ENCODE measurements at places on chromosomes 11 and 22.

- peak; percentile 91 for DNase-seq
These were observed at the start of gene PICK1 for GRCh38 chr22:38056969-38057891. Gene PICK1, plus strand, starts transcription at chr22:38057404. Its CDS starts 406 bp downstream, at chr22:38057810.

DNA sequence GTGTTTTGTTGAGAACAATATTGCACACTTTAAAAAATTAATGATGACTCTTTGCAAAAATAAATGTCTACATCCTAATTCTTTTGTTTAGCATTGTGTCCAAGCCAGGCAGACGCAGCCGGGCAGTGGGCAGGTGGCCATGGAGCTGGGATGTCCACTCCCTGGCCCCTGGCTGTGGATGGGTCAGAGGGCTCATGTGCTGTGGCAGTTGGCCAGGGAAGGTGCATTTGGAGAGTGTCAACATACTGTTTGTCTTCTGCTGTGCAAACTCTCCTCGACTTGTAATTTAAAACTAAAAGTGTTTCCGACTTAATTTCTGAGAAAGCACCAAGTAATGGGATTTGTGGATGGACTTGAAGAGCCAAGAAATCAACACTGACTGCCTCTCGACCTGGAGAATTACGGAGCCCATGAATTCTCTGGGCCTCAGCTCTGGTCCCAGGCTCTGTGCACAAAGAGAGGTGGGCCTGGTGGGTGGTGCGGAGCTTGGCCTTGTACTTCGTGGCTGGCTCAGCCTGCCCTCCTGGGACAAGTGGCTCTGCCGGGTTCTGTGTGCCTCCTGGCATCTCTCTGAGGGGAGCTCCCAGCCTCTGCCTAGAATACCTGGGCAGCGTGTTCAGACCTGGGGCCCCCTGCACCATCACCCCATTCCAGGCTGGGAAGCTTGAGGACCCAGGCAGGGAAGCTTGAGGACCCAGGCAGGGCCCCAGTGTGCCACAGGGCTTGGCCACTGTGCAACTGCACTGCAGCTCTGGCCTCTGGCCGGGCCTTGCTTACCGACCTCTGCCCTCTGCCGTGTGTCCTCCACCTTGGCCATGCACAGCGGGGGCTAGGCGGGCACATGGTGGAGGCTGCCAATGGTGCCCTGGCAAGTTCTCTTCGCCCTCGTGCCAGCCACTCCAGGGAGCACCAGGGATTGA is 46.4 kb downstream of the RTN4R start:
- DNase-seq = no peak

GRCh38 chr11:129852125-129852740 is 36.6 kb downstream of the TMEM45B start:
- no peak for DNase-seq

DNA sequence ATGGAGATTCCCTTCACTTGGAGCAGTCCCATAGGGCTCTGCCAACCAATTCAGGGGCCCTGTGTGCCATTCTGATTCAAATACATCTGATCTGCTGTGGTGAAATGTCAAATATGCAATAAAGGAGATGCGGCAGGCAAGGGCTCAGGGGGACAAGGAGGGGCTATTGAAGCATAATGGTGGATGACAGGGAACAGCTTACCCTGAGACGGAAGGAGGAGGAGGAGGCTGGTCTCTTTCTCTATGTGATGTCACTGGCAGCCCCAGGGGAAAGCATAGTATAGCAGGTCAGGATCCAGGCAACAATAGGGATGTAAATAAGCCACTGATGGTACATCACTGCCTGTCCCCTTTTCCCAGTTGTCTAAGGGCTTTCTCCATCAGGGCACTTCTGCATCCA is 350.9 kb upstream of the SYN3 start:
- no peak for DNase-seq

DNA sequence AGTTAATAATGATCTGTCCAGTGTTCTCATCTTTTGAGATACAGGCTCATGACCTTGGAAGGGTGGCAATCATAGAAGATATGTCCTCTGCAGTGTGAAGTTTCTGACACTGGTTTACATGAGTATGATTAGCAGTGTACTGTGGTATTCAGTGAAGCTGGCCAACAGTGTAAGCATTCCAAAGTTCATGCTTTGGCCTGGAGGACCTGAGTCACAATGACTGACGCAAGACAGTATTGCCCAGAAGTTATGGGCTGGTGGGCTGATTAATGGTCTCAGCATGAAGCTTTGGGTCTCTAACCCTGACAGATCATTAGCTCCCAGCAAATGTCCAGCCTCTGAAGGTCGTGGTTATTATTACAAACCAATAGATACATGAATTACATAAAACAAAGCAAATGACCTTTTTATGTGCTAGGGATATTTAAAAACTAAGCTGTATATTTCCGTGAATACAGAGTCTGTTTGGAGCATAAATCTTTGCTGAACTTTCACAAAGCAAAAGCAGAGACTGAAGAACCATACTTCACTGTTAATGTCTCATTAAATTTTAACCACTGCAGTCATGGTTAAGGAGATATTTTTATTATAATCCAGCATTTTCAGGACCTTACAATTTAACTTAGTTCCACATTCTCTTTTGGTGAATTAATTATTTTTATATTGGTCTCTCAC is 28.3 kb upstream of the USP47 start:
- DNase-seq = peak; percentile 31

DNA sequence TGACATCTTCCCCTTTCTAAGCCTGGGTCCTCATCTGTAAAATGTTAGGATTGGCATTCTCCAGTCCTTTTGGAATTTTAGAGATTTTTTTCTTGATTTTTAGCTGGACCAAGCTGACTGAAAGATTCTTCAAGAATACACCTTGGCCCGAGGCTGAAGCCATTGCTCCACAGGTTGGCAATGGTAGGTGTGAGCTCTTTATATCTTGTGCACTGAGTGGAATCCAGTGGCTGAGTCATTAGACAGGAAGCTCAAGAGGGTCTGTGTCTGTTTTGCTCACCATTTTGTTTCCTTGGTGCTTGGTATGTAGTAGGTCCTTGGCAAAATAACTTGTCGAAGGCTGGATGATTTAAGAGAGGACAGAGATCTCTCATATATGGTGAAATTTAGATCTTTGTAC is 6.2 kb downstream of the EIF3L start:
- no peak for DNase-seq

DNA sequence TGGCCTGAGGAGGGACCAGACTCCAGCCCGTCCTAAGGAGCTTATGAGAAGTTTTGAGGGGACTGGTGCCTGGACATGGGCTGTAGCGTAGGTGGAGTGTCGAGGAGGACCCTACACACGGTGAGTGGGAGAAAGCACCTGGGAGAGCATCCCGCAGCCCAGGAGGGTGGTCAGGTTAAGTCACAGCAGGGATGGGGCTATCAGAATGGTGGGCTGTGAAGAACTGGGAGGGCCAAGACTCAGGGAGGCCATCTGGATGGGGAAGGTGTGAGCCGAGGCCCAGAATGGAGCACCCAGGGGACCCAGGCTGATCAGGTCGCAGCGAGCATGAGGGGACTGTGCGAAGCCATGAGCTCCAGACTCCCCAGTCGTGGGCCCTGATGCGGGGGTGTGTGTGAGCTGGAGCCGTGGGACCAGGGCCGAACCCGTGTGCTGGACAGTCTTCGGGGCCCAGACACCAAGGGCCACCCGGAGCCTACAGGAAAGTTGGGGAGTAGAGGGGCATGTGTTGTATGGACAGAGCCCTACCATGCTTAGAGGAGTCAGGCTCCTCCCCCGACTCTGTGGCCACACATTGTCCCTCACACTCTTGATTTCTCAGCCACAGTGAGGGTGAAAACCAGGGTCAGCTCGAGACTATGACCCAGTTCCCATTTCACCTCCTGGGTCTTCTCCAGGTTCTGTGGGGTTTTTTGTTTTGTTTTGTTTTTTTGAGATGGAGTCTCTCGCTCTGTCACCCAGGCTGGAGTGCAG is 54.3 kb downstream of the BCR start:
- no peak for DNase-seq

DNA sequence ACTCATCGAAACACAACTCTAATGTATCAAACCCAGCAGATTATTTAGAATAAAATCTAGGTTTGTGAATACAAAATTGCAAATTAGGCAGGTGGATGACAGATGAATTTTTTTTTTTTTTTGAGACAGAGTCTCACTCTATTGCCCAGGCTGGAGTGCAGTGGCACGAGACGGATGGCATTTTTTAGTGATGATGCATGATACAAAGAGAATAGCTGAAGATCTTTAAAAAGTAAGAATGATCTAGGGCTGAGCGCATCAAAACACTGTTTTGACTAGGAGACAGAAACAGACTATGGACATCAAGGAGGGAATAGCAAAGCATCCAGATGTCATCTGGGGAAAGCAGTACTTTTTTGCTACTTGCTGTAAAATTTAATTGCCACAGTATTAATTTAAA is 63.8 kb downstream of the IMMP1L start:
- DNase-seq = no peak

DNA sequence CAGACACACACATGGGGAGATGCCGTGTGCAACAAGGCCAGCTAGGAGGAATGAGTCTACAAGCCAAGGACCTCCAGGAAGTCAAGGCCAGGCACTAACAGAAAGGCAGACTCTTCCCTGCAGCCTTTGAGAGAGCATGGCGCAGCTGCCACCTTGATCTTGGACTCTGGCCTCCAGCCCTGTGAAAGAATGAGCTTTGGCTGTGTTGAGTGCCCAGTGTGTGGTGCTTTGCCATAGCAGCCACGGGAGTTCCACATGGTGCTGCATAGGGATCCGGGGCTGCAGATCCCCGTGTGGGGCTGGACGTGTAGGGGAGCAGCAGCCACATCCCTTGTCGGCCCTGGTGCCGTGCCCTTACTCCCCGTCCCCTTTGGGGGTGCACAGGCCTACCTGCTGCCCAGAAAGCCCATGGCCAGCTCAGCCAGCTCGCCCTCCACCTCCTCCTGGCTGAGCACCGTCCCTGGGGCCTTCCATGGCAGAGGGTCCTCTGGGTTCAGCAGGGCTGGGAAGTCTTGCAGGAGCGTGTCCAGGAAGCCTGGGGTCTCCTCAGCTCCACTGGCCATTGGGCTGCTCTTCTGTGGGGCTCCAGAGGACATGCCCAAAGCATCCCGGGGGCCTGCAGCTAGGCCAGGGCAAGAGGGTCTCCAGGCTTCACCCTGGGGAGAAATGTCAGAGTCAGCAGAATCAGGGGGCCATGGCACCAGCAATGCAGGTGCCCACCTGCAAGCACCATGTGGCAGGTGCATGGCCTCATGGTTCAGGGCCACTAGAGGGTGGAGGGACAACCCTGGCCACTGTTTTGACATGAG is 7.0 kb downstream of the PPM1F start:
- no peak for DNase-seq

DNA sequence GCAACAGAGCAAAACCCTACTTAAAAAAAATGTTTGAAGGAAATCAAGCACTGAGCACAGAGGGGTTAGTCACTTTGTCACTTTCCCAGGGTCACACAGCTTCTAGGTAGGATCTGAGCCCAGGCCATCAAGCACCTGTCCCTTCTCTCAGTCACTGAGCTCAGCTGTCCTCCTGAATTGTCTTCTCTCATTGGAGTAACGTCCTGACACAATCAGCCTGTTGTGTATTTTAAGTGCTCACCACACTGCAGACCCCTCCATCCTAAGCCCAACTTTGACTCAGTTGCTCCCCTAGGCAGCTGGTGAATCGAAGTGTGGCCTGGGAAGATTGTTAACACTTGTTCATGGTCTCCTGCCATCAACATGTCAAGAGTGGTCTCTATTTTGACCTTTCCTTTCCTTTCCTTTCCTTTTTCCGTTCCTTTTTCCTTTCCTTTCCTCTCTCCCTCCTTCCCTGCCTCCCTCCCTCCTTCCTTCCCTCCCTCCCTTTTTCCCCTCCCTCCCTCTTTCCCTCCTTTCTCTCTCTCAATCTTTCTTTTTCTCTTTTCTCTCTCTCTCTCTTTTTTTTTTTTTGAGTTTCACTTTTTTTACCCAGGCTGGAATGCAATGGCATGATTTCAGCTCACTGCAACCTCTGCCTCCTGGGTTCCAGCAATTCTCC is 76.1 kb downstream of the PIWIL3 start:
- DNase-seq = no peak

GRCh38 chr11:100383357-100383865 is 303.7 kb upstream of the ARHGAP42 start:
- DNase-seq = no peak

DNA sequence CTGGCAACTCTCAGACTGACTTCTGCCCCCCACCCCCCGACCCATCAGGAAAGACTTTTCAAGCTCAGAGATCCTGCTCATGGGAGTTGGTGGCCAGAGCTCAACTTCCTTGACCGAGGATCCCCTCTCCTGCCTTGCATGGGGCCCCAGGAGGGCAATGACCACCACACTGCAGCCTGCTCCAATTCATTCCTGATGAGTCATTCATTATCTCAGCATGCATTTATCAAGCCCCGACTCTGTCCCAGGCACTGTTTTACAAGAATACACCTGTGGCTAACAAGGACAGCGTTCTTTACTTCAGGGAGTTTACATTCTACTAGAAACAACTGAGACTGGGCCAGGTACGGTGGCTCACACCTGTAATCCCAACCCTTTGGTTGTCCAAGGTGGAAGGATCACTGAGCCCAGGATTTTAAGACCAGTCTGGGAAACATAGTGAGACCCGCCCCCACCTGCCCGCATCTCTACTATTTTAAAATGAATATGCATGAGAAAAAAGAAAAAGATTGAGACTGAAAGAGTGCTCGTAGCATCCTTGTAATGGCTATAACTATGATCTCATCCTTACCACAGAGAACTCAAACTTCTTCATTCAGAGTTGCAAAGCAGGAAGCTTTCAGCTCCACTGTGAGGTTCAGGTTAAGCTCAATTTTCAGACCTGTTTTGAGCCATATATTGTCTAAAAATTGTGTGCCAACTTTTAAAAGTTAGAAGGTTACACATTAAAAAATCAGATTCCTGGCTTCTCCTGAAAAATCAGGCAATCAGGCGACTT is 60.4 kb downstream of the FEZ1 start:
- DNase-seq = no peak

GRCh38 chr11:123853038-123853437 is 32.4 kb downstream of the TMEM225 start:
- no peak for DNase-seq

DNA sequence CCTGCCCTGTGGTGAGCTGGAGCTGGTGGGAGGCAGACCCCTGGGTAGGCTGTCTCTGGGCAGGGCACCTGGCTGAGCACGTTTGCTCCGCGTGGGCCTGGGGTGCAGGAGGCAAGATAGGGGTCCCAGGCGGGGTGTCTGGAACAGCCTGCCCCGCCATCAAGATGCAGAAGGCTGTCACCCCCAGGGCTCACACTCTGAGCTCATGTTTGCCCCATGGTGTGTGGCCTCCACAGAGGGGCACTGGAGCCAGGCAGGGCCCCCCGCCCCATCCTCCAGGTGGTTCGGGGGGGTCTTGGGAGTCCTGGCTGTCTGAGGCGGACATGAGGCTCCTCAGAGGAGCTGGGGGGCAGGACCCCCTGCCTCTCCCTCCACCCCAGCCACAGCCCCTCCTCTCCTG is 28.9 kb upstream of the CARS1 start:
- DNase-seq = no peak

- DNase-seq = no peak
These were observed at the start of gene OR10G8 for GRCh38 chr11:124026498-124026897. Gene OR10G8, plus strand, starts transcription at chr11:124026798. Its CDS starts 2,825 bp downstream, at chr11:124029623.

- no peak for DNase-seq
These were observed 102.0 kb downstream of the ZNF280B start for GRCh38 chr22:22406445-22407027.

- no peak for DNase-seq
These were observed 19.9 kb downstream of the LARGE2 start for GRCh38 chr11:45942381-45942780.
